Fibroblast of skin of abdomen (primary cell): ENCODE measurements at places on chromosomes 3 and 15.

DNA sequence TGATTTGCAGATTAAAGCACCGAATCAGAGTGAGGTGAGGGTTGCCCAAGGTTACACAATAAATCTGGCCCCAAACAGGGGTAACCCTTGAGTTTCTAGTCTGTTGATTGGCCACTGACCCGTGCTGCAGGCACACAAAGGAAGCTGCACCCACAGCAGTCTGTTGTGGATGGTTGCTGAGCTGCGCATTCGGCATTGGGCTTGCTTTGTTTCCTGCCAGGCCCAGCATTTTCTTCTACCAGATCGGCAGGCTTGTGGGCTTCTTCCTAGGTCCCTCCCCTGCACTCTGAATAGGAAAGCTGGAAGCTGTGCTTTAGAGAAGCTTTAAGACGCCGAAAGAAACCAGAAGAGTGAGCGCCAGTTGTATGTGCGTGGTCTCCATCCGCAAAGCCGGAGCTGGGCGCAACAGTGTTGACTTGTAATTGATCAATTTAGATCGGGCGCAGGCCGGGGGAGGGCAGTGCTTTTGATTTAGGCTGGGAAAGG, 12.1 kb downstream of the B3GNT5 start:
- DNase-seq: peak; percentile 51

DNA sequence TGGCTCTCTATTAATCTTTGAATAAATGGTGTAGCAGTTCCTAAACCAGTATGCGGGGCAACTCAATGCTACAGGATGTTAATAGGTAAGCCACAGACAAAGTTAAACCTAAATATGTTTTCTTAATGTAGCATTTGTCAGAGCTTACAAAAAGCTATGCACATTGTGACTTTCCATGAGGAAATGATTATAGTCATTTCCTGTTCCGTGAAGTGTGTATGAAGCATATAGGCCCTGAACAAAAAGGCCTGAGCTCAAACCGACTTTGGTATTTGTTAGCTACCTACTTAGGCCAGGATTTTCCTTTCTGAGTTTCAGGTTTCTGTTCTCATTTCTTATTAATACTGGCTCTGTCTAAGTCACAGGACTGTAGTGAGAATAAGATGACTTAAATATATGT, 14.2 kb downstream of the ZNF80 start:
- DNase-seq: peak; percentile 6

DNA sequence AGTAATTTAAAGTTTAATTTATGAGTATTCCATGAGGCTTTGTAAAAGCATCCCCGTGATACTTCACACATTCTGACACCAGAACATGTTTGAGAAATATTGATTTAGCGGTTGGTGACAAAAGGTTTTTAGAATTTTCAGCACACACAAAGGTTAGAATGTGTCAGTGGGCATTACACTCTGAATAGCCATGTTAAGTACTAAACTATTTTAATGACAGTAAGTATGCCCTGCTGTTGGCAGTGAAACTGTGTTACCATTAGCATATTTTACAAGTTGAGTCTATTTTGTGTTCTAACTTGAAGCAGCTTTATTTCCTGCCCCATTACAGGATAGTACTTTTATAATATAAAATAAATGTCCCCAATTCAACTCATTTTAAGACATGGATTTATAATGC, 66.5 kb downstream of the ADAMTSL3 start:
- DNase-seq: no peak

DNA sequence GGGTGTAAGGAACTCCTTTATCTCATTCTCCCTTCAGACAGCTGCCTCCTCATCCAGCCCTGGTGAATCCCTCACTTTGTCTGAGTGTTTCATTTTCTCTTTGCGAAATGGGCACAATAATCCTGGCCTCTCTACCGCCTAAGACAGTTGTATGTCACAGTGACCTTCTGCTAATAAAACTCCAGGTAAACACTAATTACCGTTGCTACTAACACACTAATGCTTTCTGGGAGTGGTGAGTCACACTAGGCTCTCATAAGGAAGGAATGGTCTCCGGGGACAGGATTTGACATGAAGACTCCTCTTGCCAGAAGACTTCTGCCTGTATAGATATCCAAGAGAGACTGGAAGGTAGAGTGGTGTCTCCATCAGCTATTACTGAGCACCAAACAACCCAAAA, 71.7 kb upstream of the SNRK start:
- no peak for DNase-seq

DNA sequence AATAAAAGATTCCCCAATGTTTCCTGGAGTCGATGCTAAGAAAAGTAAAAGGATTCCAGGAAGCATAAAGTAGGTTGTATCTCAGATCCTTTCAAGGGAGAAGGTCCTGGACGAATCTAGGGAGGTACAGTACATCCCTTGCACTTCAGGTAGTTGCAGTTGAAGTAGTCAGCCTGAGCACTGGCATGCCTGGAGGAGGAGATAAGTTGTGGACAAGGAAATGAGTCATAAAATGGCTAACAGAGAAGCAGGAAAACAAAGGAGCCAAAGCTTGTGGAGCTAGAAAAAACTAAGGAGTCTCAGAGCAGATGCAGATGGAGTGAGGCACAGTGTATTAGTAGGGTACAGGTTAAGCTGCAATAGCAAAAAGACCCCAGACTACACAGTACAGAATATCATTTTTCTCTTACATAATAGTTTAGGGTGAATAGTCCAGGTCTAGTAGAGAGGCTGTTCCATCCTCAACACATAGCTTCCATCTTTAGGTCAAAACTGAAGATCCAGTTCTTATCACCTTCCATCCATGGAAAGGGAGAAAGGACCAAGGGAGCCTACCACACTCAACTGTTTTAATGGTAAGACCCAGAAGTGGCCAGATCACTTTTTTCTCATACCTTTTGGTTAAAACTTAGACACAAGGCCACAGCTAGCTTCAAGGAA, 41.3 kb downstream of the COL6A5 start:
- DNase-seq: peak; percentile 30

DNA sequence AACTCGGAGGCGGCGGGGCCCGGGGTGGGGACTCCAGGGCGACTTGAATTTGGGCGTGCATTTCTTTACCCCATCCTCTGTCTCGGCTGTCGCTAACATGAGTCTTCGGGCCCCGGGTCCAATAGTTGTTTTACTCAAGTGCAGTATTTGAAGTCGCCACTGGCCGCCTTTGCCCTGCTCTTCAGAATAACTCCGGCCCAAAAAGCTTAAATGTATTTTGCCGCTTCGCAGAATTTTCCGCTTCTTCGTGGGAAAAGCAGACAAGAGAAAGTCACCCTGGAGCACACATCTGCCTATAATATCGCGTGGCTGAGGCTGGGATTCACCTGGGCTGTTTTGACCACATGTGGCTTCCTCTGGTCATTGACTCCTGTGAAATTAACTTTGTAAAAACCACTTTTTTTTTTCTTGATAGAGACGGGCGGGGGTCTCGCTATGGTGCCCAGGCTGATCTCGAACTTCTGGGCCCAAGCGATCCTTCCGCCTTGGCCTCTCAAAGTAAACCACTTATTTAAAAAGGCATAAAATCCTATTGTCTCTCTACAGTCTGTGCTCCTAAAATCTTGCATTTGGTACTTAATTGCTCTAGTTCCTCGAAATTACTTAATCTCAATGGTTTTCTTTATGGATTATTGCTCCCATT, 676 bp downstream of the CNOT10 start:
- no peak for DNase-seq

DNA sequence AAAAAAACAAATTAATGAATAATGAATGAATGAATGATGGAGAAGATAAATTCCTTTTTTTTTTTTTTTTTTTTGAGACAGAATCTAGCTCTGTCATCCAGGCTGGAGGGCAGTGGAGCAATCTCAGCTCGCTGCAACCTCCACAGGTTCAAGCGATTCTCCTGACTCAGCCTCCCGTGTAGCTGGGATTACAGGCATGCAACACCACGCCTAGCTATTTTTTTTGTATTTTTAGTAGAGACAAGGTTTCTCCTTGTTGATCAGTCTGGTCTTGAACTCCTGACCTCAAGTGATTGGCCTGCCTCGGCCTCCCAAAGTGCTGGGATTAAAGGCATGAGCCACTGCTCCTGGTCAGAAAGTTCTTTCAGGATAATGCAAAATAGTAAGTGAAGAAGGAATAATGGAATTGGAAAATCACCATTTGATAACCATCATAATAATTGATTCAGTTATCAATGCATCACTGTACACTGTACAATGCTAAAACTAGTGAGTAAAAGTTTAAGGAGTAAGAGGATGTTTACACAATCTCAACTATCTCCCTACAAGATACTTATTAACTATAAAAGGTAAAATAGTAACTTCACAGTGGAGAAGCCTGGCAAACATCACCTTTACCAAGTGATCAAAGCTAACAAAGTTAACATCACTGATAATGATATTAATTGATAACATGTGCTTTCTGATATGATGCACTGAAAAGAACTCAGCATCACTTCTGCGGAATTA, 12.3 kb upstream of the INO80 start:
- DNase-seq: no peak

DNA sequence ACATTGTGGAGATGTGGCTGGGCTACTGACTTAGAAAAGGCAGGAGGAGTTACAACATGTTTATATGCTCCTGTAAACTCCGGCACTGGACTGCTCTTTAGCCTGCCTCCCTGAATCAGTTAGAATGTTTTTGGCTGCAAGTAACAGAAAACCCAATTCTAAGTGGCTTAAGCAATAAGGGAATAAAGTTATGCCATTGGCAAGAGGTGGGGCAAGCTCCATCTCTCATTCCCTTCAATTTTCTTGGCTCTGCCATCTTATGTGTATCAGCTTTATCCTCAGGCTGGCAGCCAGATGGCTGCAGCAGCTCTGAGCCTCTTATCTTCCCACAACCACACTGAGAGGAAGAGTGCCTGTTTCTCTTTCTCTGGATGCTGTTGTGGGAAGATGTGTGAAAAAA, 22.4 kb upstream of the MEIS2 start:
- no peak for DNase-seq

GRCh38 chr3:17300441-17300840, 415.7 kb downstream of the PLCL2 start:
- DNase-seq: no peak

DNA sequence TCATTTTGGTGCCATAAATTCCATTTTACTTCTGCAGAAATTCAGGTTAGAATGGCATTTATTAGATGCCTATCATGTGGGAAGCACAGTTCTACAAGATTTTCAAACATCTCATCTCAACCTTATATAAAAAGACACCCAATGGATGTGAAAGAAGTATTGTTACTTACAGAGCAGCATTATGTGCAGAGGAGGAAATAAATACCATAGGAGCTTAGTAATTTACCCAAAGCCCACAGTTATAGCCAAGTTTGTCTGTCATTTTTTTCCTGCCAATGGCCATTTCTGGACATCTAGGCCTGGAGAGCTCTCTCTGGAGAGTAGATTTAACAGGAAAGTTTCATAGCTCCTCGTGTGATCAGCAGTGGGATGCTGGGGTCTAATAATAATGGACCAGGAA, 659.4 kb upstream of the NAALADL2 start:
- no peak for DNase-seq

GRCh38 chr3:151579571-151580270, 118.9 kb upstream of the IGSF10 start:
- DNase-seq: peak; percentile 69

- DNase-seq: no peak
These were observed 54.3 kb downstream of the SMAD6 start for GRCh38 chr15:66756295-66756694.

DNA sequence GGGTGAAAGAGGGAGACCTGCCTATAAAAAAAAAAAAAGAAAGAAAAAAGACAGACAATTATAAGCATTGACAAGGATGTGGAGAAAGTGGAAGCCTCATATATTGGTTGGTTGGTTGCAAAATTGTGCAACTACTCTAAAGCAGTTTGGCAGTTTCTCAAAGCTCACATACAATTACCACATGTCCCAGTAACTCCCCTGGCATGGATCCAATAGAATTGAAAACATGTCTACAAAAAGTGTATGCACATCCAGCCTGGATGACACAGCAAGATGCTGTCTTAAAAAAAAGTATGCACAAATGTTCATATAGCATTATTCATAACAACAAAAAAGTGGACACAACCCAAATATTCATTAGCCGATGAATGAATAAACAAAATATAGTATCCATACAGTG, 19.5 kb downstream of the SETMAR start:
- DNase-seq: peak; percentile 89

GRCh38 chr3:132006605-132007204, 28.1 kb downstream of the CPNE4 start:
- DNase-seq: peak; percentile 26
